ENCODE measurements at places on chromosomes 2 and 18.

- DNase-seq, result peak; percentile 48
These were observed 29.9 kb downstream of the HPCAL1 start for GRCh38 chr2:10332402-10333246.

DNA sequence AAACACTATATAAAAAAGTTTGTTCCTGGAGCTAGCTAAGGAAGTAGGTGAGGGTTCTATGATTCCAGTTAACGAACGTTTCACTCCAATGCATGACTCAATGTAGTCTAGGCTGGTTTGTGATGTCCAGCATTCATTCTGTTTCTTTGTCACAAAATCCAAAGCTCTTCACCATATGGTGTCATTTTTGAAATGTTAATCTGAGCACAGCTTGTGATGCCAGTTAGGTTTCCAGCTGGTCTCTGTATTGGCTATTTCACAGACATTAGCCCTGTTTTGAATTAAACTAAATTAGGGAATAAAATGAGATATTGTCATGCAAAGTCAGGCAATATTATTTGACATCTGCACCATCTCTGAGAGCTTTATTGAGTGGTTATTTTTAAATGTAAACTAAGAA is 159.4 kb downstream of the RBM43 start:
- DNase-seq, result no peak

GRCh38 chr2:225006730-225007129 is 35.5 kb downstream of the DOCK10 start:
- no peak for DNase-seq

DNA sequence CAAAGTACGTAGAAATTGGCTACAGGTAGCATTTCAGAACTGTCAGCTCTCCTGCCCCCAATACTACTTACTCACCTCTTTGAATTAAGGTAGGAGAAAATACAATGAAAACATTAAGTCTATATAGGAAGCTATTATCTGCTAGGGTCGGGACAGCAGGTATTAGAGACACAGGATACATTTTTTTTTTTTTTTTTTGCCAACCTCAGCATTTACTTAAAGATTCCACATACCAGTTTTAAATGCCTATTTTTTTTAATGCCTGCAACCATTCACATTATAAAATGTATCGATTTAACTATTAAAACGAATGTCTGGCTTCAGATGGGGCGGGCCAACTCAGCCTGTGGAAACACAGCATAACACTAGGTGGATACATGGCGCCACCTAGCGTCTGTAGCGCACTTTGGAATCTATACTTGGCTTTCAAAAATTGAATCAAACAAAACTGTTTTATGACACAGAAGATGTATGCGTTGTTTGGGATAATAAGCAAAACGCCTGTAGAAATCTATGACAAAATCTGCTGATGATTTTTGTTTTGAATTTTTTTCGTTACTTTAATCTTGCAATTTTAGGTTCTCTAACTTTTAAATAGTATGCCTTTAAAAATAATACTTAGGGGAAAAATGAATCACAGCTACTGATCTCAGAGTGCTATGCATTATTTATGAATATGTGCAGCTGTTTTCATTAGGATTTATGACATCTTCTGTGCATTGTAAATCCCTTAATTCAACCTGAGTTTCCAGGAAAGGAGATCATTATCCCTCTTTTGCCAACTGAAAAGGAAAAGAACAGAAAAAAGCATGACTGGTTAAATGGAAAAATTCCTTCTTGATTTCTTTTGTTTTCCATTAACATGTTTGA is 261.0 kb downstream of the NYAP2 start:
- peak; percentile 69 for DNase-seq

DNA sequence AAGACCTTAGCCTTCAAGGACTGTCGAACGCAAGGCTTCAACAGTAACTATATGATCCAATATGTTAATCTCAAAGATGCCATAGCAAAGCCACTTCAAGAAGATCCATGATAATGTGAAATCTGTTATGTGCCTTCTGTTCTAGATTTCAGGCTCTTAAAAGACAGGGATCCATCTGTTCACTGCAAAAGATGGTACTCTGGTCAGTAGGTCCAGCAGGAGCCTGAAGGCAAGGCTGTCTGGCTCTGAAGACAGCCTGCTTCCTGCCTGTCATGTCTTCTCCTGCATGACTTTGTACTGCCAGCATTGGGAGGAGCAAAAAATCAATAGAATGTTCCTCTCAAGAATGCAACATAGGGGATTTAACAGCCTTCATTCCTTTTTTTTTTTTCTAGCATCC is 270.8 kb upstream of the PARD3B start:
- DNase-seq, result no peak

GRCh38 chr2:104678181-104678580 is 175.7 kb upstream of the POU3F3 start:
- no peak for DNase-seq

GRCh38 chr2:119625226-119625625 is 53.8 kb upstream of the TMEM177 start:
- DNase-seq, result no peak

DNA sequence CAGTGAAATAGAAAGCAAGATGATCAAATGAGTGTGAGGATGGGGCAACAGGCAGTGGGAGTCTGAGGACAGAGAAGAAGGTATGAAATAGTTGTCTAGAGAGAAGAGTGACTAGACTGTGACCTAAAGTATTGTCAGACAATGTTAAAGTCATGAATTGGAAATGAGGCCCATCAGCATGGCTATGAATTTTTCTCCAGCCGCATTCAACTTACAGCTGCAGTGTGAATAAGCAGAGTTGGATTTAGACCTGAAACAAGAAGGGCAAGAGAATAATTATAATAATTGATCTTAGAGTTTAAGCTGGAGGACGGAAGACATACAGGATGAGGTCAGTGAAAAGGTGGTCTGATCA is 4.2 kb upstream of the TSPYL6 start:
- DNase-seq, result no peak

GRCh38 chr2:48459921-48460320 is 70.0 kb upstream of the STON1 start:
- no peak for DNase-seq

DNA sequence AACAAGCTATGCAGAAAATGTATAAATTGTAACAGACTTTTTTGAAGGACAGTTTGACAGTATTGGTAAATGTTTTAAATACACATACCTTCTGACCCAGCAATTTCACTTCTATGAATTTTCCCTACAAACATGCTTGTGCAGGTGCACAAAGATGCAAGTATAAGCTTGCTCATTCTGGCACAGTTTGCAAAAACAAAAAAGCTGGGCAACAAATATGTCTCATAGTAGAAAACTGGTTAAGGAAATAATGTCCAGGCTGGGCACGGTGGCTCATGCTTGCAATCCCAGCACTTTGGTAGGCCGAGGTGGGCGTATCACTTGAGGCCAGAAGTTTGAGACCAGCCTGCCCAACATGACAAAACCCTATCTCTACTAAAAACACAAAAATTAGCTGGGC is 96.9 kb upstream of the NEDD4L start:
- no peak for DNase-seq

DNA sequence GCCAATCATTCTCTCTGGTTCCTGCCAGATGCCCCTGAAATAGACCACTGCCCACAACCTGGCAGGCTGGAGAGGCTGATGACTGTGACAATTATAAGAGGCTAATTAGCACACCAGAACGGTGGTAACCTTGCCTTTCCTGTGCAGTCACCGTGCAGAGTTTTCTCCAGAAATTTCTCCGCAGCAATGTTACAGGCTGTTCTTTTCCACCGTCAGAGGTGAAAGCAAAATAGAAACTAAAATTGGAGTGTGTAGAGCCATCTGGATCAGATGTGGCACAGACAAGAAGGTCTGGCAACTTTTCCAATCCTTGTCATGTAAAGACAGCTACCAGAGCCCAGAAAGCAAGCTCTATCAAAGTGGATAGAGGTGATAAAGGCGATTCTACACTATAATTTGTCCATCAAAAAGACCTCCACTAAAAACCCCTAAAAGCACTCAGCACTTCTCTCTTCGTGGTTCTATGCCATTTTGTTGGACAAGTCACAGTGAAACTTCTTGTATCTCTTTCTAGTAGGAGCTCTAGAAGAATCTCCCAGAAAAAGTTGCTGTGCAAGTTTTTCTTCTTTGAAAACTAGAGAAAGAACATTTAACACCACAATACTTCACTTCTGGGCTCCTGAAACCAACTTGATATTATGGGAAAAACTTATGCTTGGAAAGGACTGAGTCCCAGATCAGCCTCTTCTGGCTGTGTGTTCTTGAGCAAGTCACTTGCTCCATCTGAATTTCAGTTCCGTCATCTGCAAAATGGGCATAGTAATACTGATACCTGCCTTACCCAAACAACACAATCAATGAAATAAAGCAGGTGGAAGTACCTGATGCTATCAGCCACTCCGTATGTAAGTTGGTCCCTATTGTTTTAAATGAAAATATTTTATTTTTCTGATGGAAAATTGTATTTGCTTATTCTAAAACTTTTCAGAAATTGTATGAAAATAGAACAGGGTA is 295.6 kb upstream of the DLGAP1 start:
- no peak for DNase-seq

GRCh38 chr18:46051731-46052461 is 20.2 kb downstream of the PSTPIP2 start:
- no peak for DNase-seq

GRCh38 chr2:232117413-232117812 is 155.9 kb downstream of the DIS3L2 start:
- DNase-seq, result no peak

DNA sequence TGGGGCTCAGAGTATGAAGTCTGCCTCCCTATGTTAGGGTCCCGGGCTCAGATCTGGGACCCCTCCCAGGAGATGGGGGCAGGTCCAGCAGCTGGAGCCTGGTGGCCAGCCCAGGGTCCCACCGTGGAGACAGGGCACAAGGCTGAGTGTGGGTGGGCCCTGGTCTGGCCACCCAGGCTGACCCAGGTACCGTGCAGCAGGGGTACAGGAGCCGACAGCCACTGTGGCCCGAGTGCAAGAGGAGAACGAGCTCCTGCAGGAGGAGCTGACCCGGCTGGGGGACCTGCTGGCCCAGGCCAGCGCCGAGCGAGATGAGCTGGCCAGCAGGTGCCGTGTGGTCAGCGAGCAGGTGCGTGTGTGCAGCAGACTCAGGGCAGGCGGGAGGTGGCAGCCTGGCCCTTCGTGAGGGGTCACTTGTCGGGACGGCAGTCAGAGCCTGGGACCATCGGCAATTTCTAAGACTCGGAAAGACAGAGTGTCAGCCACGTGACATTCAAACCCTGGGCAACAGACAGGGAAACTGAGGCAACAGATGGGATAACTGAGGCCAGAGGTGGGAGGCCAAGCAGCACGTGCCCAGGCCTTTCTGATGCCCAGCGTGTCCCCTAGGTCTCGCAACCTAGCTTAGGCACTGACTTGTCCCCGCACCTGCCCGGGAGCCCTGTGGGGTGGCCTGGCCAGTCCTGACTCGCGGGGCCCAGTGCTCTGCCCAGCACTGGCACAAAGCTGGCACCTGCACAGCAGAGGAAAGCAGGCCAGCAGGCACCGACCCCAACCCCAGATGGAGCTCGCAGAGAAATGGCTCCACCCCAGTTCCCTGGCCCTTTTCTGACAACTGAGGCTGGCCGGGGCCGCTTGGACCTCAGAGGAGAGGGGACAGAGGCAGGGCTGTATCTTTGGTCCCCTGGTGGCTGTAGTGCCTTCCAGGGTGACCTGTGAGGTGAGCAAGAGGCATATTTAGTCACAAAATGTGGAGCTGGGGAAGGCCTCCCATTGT is 13.9 kb downstream of the CROCC2 start:
- no peak for DNase-seq

GRCh38 chr2:215831296-215831913 is 181.9 kb downstream of the MREG start:
- no peak for DNase-seq

DNA sequence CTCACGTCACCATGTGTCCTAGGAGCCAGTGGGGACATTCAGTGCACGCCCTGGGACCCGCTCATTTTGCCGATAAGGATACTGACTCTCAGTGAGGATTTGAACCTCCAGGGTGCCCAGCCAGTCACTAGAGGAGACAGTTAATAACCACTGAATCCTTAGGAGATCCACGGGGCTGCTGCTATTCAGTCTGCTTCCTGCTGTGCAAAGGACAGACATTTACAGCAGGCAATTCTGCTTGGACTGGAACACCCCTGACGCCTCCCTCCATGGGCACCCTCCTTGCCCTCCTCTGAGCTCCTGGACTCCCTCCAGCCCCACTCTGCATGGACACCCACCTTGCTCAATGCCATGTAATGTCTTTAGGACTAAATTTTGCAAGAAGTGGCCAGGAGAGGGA is 265.5 kb downstream of the EIPR1 start:
- DNase-seq, result no peak

DNA sequence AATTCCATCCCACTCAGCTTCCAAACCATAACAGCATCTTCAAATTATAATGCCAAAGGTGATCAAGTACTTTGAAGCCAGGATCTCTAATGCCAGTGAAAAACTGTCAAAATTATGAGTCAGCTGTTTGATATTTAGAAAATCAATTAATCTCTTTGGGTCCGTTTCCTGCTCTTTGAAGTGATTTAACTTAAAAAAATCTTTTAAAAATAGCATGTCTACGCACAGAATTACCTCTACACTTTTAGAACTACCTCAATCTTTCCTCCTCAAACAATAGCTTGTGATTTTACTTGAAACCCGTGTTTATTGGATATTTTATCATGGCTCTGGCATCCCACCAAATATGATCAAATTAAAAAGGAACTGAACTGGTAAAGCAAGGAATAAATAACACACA is 31.3 kb upstream of the TANK start:
- no peak for DNase-seq

GRCh38 chr2:78202986-78203670 is 681.0 kb upstream of the LRRTM4 start:
- DNase-seq, result no peak

DNA sequence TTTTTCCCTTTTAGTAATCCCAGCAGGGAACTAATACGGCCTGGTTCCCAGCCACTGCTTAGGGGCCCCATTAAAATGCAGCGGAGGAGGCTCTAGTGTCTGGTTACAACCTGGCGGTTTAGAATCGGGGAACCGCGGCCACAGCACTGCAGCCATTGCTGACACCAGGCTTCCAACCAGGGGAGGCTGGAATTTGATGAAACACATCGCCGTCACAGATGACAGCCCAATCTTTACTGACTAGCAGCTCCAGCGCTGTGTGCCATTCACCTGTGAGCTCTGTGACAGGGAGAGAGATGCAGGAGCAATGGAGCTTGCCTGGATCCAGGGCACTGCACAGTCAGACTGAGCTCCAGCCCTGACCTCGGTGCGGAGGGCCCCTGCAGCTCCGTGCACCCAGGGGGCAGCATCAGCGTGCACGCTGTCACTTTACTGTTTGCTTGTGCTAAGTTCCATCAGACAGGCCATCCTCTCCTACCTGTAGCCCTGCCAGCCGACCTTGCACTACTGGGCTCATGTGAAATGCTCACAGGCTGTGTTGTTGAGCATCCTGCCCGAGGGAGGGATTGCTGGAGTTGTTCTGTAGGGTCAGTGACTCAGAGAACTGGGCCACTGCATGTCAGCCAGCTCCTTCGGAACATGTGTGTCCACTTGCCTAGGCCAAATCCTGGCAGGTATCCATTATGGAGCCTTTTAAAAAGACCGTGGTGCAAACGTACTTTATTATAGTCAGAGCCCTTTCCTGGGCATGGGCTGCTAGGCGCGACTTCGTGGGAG is 203.5 kb downstream of the SEPTIN10 start:
- DNase-seq, result peak; percentile 28

Measured in HEK293T (cell line).